ENCODE measurements at places on chromosomes 4 and X. TPM values are rescaled to one million over a fixed set of nuclear protein-coding genes. Genes with fewer than 3 reads are reported as not detected.

DNA sequence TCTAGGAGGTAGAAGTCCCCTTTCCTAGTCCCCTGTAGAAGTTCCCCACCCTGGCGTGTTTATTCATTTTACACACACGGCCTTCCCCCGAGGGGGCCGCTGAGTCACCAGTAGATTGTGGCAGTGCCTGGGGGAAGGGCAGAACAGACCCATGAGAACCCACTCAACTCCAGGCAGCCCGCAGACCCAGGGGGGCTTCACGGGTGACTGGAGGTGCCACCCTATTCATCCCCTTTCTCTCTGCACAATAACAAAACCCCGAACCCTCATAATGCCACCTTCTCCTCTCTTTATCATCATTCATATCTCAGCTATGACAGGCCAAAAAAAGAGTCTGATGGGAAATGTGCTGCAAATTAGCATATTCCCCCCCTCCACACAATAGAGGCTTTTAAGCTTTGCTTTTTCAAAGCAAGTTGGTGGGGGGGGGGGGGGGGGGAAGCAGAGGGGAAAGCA is 20.4 kb upstream of the GPM6B start:
- DNase-seq = no peak

DNA sequence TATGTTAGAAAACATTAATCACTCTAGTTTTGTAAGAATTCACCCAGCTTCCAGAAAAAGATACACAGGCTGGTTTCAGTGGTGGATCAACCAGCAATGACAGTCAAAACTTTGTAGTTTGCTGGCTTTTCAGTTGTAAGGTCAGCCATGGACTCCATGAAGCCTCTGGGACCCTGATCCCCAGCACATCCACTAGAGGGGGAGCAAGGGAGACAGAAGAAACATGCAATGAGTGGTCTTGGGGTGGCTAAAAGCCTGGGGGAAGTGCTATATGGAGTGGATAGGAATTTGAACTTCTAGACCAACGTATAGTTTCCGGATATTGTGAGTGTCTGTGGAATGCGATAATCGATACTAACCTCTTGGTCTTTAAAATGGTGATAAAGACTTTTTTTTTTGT is 72.7 kb downstream of the AFF2 start:
- DNase-seq = no peak

DNA sequence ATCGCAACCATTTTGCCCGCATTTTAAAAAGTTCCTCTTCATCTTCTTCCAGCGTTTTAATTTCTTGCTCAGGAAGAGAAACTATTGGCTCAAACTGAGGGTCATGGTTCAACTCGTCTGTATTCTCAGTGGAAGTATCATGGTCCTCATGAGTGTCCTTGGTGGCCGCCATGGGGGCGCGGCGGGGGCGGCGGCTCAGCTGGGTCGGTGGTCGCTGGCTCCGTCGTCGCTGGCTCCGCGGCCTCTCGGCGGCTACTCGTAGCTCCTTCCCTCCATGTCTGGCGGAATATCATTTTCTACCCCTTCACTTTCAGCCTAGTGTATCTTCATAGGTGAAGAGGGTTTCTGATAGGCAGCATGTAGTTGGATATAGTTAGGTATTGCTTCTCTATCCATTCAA is 492.0 kb upstream of the MAGEB18 start:
- DNase-seq = no peak

DNA sequence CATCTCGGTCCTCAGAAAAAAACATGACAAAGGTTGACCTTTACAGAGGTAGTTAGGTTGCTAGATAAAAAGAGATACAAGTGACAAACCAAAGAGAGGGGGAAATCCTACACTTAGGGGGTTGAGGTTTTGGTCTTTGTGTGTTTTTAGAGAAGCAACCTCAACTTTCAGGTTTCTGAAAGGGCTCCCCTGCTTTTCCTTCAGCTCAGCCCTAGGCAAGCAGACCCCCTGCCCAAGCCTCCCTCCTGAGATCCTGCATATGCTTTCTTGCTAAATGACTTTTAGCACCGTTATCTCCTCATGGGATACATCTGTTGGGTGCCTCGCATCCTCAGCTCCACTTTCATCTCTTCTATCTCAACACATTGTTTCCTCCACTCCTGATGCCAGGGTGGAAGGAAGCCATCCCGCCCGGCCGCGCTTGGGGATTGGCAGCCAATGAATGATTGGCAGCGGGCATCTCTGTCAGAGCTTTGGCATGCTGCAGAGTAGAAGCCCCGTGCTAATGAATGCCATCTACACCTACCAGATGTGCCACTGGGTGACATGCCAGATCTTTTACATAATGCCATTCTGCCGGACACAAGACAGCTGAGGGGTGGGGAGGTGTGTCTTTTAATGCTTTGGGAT is 15.0 kb upstream of the PRDM8 start:
- no peak for DNase-seq

- DNase-seq = no peak
Observed at GRCh38 chr4:168979338-168979737, 30.7 kb downstream of the CBR4 start.

DNA sequence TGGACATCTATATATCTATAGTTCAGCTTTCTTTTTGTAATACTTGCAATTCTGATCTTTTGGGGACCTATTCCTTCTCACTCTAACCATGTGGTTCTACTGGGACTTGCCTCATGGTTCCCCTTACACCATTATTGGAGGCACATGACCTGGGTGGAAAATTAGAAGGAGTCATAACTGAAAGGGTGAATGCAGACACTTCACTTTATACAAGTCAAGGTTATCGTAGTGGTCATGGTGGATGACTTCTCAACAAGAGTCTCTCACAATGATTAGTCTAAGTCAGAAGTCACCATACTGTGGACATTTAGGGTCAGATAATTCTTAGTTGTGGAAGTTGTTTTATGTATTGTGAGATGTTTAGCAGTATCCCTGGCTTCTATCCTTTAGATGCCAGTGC is 10.5 kb upstream of the EIF4E start:
- DNase-seq = no peak

- DNase-seq = no peak
Observed at GRCh38 chr4:76702440-76703122, 195.4 kb downstream of the SOWAHB start.

DNA sequence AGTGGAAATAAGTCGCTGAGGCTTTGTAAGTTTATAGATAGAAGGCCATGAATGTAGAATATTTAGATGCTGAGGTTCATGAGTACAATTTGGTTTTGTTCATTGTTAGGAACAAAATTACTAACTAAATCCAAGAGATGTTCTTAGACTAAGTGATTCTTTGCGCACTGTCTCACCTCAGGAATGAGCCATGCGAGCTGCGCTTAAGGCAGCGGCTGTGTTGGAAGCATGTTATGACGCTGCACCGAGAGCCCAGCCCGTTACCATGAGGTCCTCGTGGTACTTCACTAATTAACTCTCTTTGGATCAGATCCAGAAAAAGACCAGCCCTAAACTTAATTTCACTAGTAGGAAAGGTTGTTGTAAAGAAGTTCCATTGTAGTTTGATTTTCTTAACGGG is 166.2 kb downstream of the RAPGEF2 start:
- DNase-seq = no peak

DNA sequence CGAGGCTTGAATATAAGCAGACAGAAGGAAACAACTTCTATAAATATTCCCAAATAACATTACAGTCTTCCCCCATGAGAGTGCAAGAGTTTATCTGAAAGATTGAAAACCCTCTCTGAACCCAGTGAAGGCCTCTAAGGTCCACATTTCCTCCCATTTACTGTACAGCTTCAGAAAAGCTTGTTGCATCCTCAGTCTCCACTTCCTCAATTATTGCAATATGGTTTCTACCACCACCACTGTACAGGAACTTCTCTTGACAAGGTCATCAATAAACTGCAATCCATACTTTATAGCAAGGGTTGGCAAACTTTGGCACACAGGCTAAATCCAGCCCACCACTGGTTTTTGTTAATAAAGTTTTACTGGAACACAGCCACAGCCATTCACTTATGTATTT is 239.0 kb downstream of the THOC2 start:
- DNase-seq = no peak

GRCh38 chrX:16113978-16114565 is 9.3 kb upstream of the GRPR start:
- no peak for DNase-seq

- DNase-seq = no peak
Observed at GRCh38 chr4:128347930-128348660, 60.5 kb upstream of the PGRMC2 start.

DNA sequence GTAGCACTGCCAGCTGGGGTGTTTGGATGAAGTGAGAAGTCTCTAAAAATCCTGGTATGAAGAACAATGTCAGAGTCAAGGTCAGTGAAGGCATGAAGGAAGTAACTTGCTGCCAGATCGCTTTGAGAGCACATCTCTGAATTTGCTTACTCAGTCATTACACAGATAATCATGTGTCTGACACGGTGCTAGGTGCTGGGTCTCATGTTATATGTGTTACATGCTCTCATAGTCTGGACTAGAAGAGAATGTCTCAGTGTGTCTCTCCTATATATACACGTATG is 337.9 kb downstream of the ARHGAP10 start:
- no peak for DNase-seq

GRCh38 chr4:182022909-182023308 is 220.3 kb upstream of the TENM3 start:
- DNase-seq = no peak

DNA sequence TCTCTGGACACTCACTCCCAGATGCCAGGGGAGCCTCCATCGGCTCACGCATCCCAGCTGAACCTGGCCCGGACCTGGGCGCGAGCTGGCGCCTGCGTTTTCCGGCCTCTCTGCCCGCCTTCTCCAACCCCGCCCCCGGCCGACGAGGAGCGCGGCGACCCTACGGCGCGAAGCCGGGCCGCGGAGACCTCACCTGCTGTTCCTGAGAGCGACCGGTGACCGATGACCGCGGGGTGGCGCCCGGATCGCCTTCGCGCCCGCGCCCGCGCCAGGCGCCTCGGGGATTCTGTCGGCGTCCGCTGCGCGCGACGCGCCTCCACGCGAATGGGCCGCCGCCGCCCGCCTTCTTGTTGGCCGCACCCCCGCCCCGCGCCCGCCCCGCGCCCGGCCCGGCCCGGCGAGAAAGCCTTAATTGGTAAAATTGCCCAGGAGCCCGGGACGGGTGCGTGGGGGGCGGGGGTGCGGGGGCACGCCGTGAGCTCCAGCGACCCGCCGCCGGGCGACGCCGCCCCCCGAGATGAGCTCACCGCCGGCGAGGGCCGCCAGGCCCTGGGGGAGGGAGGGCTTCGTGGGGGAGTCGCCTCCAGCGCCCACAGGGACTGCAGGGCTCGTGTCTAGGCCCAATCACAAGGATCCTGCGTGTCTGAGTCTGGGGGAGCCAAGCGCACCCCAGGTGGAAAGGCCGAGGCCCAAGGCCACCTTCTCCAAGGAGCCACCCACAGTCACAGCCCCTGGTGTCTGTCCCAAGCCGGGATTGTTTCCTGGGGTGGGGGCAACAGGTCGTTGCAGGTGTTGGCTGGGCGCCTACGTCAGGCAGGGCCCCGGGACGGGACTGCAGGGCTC is at the start of gene FLNA:
FLNA (minus strand) TSS at position 322 of the 843 bp plus-strand sequence. CDS start 3,389 bp downstream, outside the sequence.
- no peak for DNase-seq

DNA sequence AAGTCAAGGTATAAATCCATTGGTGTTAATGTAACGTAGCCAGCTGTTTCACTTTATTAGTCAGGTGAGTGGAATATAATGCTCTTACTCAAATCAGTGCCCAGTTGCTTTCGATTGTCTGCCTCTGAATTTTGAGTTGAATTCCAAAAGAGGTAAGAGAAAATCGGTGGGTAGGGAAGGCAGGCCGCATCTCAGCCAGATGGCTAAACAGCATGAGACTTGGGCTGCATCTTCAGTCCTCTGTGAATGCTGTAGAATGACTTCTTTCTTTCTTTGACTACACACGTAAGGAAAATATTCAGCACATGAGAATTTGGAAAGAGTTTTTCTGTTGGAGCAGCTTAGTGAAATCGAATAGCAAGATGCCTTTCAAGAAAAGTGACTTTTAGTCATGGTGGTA is 49.5 kb downstream of the TSPAN7 start:
- DNase-seq = no peak

GRCh38 chrX:68690936-68691501 is 43.6 kb downstream of the STARD8 start:
- no peak for DNase-seq

- DNase-seq = no peak
Observed at GRCh38 chr4:109925396-109925795, 12.7 kb downstream of the EGF start.

DNA sequence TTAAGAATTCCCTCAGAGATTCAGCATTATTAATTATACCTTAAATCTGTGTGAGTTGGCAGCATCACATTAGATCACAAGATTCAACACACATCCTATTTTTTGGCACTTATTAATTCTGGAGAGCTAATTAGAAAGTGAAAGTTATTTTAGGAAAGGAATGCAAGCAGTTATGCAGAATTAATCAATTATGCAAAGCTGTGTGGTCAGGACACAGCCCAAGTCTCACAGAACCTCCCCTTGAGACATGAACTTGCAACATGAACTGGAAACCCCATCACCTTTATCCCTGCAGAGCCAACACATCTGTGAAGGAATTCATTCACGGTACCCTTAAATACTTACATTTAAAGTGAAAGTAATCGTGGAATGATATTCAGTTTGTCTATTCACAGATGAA is 80.5 kb downstream of the TSPAN5 start:
- DNase-seq = no peak

GRCh38 chr4:188534297-188534696 is 395.1 kb downstream of the TRIML1 start:
- DNase-seq = no peak

DNA sequence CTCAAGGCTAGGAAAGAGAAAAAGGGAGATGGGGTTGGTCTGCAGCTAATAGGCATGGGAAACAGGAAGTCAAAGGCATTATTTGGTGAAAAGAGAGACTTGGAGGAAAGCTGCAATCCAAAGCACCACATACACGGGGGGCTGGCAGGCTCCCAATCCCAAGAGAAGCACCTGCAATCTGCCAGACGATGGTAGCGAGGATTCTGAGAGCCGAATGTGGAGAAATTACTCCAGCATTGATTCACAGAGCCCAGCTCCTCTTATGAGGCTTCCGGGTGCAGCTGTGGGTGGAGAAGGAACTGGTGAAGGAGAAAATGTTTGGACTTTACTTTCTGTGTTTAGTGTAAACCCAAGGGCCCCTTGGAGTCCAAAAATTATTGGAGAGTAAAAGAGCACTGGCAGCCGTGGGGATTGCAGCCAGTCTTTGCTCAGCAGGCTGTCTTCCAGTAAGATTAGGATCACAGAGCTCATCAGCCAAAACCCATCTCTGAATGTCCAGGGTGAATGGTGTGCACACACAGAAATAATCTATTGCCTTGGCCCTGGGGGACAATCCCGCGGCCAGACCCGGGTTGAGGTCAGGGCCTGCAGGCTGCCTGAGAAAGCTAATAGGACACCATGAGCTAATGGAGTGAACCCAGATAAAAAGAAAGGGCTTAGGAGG is 197.6 kb downstream of the KIT start:
- DNase-seq = no peak

FRMPD3 gene
- total RNA-seq = 1.6 TPM

TMPRSS11F gene
- not detected for total RNA-seq

MTNR1A gene
- total RNA-seq = not detected

ABCB7 gene
- total RNA-seq = 24.6 TPM

GAGE10 gene
- total RNA-seq = 0.66 TPM

SLC9B1 gene
- 3.1 TPM for total RNA-seq

VEGFD gene
- not detected for total RNA-seq

SPP1 gene
- total RNA-seq = 0.69 TPM

CYBB gene
- total RNA-seq = 5.0 TPM

STS gene
- total RNA-seq = 0.82 TPM

BCLAF3 gene
- total RNA-seq = 10.0 TPM

TMEM131L gene
- 68.3 TPM for total RNA-seq
